ENCODE measurements at places on chromosomes 12 and 14. TPM values are rescaled to one million over a fixed set of nuclear protein-coding genes. Genes with fewer than 3 reads are reported as not detected.

DNA sequence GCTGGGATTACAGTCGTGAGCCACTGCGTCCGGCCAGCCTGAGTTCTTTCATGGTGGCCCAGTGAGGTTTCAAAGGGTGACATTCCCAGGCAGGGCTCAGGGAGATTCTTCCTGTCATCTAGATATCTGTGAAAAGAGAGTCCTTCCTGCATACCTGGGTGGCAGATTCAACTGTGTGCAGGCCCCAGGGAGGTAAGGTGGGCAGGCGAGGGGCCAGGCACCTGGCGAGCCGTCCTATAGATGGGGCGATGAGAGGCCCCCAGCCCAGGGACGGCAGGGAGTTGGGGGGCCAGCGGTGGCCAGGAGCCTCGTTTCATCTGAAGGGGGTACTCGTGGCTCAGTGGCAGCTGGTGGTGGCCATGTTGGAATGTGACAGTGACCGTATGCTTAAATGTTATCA lies 7.1 kb upstream of the EP400 start:
- no peak for DNase-seq

The PPM1H gene
- 2.3 TPM for total RNA-seq

DNA sequence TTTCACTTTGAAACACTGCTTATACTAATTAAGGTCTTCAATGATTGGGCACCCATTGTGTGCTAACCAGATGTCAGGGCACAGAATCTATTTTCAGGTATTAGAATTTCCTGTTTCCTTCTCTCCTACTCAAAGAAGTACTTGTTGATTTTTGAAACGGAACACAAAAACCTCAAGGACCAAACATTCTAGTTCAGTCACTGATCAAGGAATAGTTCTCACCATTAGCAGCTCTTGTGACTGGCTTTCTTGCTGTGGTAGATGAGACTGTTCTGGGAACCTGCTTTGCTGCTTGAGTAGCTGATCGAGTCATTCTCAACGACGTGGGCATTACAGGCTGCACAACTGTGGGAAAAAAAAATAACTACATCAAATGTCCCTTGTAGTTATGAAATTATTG lies 11.0 kb downstream of the DLGAP5 start:
- DNase-seq = no peak

- peak; percentile 53 for DNase-seq
Observed at GRCh38 chr12:93911396-93911795, 234.2 kb downstream of the CRADD start.

All from fibroblast of villous mesenchyme (primary cell).